ENCODE measurements at places on chromosomes 6 and 20.

- no peak for DNase-seq
These were observed 27.1 kb downstream of the PCK1 start for GRCh38 chr20:57587989-57588377.

DNA sequence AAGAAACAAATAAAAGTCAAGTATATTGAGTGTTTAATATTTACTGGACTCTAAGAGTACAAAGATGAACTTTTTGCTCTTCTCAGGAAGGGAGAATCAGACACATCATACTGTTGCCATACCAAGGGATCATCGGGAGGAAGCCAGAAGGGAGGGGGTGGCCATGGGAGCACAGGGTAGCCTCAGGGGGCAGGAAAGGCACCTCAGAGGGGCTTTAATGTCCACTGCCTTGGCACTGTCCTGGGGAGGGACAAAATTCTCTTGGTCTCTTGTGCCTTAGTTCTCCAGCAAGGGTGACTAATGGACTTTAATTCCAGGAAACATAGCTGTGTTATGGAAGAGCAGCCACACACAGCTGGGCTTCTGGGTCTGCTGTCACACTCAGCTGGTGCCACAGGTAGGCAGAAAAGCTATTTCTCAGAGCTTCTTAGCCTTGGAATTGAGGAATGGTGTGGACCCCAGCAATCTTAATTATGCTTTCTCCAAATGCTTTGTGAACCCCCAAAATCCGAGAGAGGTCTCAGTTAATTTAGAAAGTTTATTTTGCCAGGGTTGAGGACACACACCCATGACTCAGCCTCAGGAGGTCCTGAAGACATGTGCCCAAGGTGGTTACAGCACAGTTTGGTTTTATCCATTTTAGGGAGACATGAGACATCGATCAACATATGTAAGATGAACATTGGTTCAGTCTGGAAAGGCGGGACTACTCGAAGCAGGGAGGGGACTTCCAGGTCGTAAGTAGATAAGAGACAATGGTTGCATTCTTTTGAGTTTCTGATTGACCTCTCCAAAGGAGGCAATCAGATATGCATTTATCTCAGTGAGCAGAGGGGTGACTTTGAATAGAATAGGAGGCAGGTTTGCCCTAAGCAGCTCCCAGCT lies 53.2 kb downstream of the MRAP2 start:
- no peak for DNase-seq

GRCh38 chr6:46626228-46626909 lies 26.2 kb downstream of the CYP39A1 start:
- DNase-seq = peak; percentile 18

DNA sequence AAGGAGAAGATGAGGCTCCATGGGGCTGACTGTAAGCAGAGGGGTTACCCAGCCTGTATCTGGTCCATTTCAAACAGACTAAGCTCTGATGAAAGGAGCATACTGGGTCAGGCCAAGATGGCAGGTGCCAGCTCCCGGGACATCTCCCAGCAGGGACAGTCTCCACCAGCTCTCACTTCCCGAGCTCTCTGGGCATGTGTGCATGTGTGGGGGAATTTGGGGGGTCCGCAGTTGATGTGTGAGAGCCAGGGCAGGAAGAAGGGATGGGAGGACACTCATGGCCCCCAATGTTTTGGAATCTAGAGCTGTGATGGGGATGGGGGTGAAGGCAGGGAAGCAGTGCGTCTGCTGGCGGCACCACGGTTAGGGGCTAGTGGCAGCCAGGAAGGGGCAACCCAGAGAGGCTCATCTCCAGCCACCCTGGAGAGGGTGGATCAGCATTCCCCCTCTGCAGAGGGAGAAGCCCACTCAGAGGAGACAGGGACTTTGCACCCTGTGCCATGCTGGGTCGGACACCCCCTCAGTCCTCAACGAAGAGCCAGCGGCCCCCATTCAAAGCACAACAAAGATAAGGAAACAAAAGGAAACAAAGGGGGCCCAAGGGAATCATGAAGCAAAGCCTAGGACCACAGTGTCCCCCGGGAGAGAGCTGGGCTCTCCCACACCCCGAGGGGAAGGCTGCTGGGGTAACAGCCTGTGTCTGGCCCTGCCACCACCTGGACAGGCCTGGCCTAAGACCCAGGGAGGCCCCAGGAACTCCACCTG lies 52.4 kb downstream of the DSTN start:
- DNase-seq = no peak

GRCh38 chr6:165643015-165643414 lies 20.0 kb downstream of the PDE10A start:
- DNase-seq = no peak

GRCh38 chr6:298233-299103 lies 6.2 kb downstream of the DUSP22 start:
- no peak for DNase-seq

- peak; percentile 70 for DNase-seq
These were observed 341.6 kb downstream of the NRN1 start for GRCh38 chr6:5665173-5665572.

DNA sequence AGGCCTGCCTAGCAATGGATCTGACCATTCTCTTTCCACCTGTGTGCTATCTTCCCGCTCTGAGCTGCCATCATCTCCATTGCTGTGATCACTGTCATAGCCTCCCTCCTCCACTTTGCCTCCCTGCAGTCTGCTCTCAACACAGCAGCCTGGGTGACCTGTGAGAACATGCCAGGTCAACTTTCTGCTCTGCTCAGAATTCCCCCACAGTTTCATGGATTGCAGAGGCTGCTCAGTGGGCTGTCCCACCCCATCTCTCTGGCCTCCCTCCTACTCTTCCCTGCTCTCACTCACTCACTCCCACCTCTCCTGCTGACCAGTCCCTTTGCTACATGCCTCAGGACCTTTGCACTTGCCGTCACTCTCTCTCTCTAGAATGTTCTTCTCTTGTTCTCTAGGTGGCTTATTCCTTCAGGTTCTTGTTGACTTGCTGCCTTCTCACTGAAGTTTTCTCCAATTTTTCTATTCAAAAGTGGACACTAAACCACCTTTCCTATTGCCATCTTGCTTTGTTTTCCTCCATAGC lies 159.9 kb downstream of the CD83 start:
- DNase-seq = no peak

- DNase-seq = peak; percentile 89
These were observed 12.6 kb upstream of the BNIP5 start for GRCh38 chr6:36349240-36349639.

- DNase-seq = no peak
These were observed 13.9 kb upstream of the CDYL start for GRCh38 chr6:4762294-4762693.

GRCh38 chr6:79468587-79468986 lies 68.6 kb downstream of the LCA5 start:
- DNase-seq = no peak

DNA sequence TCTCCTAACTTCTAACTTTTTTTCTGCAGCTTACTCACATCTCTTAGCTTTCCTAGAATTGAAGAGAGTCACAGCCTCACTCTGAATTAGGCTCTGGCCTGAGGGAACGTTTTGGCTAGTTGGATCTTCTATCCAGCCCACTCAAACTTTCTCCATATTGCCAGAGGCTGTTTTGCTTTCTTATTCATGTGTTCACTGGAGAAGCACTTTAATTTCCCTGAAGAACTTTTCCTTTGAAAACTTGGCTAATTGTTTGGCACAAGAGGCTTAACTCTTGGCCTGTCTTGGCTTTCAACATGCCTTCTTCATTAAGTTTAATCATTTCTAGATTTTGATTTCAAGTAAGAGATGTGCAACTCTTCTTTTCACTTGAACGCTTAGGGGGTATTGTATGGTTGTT lies 138.2 kb upstream of the PLCB4 start:
- no peak for DNase-seq

DNA sequence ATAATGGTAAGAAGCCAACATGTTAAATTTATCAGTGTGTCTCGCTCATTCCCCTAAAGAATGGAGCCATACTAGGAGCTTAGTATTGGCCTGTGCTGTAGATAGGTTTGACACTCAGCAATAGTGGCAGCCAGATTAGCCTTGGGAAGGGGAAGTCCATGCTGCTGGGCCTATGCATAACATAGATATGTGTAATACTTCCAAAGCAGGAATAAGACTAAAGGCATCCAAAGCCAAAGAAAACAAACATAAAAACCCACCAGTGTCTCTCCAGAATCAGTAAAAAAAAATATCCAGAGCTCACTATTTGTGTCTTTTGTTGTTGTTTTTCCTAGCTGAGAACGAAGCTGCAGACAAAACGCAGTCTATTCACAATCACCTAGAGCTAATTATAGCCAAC lies 104.2 kb upstream of the STXBP5 start:
- DNase-seq = no peak

DNA sequence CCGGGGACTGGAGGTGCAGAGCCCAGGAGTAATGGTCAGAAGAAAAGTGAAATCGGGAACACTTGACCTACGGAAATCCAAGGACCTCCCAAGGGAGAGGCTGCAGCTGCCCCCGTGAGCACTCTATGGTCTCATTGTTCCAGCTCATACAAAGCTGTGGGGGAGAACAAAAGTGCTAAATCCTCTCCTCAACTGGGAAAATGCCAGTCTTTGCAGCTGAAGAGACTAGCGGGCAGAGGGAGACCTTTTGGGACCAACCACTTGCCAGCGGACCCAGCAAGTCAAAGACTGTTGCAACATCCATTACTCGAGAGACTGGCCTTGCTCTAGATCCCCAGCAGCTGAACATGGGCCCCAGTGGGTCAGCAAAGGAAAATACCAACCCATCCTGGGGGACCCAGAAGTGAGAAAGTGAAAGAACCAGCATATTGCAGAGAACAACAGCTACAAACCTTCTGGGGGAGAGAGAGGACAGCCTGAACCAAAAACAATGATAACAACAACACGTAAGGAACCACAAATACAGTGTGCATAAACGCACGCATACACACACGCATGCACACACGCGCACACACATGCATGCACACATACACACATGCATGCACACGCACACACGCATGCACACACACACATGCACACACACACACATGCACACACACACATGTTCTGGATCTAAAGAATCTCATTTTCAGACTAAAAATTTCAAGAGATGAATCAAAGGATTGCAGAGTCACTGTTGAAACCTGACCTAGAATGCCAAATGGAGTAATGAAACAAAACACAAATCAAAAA lies 24.7 kb upstream of the ELMO2 start:
- DNase-seq = no peak

DNA sequence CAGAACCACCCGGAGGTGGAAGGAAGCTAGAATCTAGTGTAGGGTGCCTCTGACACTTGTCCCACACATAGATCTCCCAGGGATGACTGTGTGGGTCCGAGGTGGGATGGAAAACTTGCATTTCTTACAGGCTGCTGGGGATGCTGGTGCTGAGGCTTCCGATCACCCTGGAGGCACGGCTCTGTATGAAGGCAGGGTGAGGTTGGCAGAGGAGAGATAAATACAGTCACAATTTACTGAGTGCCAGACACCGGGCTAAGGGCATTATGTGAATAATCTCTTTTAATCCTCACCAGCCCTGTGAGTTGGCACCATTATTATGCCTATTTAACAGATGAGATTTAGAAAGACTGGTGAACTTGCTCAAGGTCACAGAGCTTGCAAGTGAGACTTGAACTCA lies 250.2 kb upstream of the RREB1 start:
- no peak for DNase-seq

DNA sequence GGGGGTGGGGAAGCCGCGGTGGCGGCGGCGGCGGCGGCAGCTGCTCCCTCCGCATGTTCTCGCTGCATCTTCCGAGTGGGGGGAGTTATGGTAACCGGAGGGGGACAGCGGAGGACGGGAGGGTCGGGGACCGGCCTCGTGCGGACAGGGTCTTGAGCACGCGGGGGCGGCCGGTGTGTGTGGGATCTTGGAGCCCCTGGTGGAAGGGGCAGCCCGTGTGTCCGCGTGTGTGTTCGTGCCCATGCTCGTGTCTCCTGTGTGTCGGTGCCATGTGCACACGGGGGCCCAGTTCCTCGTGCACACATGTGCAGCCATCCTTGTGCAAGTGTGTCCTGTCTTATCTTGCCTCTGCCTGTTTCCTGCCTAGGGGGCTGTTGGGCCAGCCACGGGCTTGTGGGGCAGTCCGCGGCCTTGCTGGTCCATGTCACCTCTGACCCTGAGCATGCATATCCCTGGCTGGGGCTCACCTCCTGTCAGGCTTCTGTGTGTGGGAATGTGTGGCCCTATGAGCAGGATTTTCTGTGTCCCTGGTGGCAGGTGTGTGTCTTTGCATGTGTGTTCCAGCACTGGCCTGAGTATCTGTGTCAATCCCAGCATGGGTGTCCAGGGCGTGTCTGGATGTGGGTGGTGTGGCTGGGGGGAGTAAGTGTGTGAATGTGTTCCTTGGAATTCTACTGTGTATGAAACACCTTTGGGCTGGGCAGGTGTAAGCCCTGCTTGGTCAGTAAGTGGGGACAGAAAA lies 8.5 kb downstream of the SYNGAP1 start:
- peak; percentile 49 for DNase-seq

DNA sequence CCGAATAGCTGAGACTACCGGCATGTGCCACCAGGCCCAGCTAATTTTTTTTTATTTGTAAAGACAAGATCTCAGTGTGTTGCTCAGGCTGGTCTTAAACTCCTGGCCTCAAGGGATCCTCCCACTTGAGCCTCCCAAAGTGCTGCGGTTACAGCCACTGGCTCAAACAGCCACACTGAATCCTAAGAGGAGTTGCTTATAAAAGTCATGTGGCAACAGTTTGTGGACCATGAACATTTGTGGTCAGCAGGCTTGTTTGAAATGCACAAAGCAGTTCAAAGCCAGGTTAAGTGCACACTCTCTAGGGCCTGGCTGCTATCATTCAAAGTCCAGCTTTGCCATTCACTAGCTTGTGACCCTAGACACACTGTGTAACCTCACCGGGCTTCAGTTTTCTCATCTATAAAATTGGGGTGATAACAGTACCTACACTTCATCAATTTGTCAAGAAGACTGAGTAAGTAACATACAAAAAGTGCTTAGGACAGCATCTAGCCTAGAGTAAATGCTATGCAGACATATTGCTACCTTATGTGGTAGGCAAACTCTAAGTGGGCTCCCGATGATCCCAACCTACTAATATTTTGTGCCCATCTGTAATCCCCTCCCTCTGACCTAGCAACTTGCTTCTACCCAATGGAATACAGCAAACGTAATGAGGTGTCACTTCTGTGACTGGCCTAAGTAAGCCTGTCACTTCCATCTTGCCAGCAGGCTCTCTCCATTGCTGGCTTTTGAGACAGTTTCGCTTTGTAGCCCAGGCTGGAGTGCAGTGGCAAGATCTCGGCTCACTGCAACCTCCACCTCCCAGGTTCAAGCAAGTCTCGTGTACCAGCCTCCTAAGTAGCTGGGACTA lies 122.9 kb downstream of the ZMYND8 start:
- no peak for DNase-seq

DNA sequence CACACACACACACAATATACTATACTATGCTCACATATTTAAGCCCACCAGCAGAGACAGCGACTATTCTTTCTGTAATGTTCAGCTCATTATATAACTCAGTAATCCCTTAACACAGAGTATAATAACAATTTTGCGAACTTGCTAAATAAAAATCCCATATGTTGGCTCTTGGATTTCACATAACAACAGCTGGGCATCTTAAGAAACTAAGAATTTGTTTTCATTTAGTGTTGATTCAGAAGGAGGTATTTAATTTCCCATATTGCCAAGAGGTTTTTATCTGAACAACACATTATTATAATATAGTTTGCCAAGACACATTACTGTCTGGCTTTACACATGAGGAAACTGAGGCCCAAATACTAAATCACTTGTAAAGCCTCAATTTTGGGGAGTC lies 7.4 kb downstream of the ECT2L start:
- DNase-seq = no peak

Measured in SHP77 (cell line).